Right ventricle myocardium inferior (tissue), 1 donor: ENCODE measurements at places on chromosomes 16 and 17. TPM values are rescaled to one million over a fixed set of nuclear protein-coding genes. Genes with fewer than 3 reads are reported as not detected.

Gene KCNJ18
- not detected for total RNA-seq

- DNase-seq, result no peak
Measured at GRCh38 chr17:41530062-41531048, 2.2 kb upstream of the KRT19 start.

- DNase-seq, result no peak
Measured at GRCh38 chr17:45722161-45722560, 62.0 kb upstream of the CRHR1 start.

- DNase-seq, result no peak
Measured at GRCh38 chr16:78117391-78117790, 17.9 kb downstream of the WWOX start.

DNA sequence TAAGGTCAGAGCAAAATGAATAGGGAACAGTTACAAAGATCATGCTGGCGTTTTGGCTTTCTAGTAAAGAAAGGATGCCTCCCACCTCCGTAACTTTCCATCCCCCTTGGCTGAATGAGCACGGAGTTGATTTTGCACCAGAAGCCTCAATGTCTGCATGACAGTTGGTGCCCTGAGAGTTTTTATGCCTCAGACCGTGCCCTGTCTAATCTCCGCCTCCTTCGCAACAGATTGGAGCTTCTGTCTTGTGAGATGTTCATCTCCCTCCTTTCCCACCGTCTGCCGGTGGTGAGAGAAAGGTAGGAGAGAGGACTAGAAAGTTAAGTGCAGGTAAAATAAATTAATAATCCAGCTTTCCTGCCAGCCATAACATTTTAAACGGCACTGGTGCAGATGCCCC lies 1.9 kb downstream of the HS3ST4 start:
- DNase-seq, result no peak

DNA sequence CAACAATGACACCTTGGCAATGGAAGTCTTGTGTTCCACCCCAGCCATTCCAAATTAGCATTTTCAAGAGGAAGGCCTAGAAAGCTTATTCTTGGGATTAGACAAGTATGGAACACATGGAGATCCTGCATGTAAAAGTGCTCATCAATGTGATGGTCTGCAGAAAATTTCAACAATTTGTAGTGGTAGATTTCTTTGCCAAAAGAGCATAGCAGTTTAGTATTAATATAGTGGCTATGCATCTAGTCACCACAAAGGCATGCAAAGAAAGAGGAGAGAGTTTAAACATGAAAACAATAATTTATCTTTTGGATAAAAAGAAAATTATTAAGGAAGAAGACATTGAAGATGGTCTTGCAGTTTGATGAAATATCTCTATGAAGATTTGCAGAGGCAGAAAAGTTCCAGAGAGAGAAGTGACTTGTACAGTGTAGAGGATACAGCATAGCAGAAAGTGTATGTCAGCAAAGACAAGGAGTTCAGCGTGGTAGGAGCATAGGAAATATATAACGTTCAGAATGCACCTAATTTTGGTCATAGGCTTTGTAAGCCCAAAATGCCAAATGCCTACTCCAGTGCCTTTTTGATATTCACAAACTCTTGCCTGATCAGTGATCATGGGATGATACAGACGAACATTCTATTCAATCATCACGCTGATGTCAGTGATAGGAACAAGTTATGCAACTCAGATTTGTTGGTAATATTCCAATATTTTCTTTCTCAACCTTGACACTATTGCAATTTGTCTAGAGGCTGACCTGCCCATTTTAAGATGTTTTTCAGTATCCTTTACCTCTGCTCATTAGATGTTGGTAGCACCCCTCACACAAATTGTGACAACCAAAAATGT lies 727.9 kb upstream of the SOX9 start:
- no peak for DNase-seq

DNA sequence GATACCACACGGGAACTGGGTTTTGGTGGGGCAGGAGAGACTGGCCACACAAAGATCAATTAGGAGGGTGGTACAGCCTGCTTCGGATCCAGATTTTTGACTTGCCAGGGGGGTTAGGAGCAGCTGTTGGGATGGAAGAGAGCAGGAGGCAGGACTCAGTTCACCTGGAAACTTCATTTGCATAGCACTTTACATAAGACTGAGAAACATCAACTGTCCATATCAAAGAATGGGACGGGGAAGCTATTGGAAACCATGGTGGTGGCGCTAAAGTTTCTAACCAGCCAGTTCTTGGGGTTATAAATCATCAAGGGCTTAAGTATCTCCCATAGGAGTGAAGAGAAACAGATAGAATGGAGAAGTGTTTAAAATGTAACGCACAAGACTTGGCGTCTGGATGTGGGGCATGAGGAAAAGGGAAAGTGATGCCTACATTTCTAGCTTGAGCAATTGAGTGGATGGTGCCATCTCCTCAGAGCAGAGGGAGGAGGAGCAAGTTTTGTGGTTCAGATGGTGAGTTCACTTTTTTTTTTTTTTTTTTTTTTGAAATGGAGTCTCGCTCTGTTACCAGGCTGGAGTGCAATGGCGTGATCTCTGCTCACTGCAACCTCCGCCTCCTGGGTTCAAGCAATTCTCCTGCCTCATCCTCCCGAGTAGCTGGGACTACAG lies 6.4 kb upstream of the SRCAP start:
- DNase-seq, result no peak

GRCh38 chr16:49067776-49068175 lies 213.9 kb downstream of the CBLN1 start:
- no peak for DNase-seq

Gene UBALD2
- total RNA-seq, result 30.4 TPM

DNA sequence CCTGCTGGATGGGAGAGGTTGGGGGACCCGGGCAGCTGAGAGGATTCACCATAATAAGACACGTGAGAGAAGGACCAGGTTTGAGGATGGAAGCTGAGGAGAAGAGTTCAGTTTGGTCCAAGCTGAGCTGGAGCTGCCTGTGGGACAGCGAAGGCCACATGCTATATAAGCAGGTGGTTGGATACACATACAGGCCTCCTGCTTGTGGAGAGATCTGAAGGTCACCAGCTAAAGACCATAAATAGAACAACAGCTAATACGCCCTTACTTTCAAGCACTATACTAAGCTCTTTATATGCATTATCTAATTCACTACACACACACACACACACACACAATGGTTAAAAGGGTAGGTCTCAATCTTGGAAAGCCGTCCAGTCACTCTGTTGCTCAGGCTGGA lies 32.1 kb downstream of the DUSP14 start:
- DNase-seq, result no peak

Gene SNX20
- total RNA-seq, result 0.95 TPM

GRCh38 chr17:40329839-40330794 lies 21.1 kb downstream of the RARA start:
- DNase-seq, result peak; percentile 87

DNA sequence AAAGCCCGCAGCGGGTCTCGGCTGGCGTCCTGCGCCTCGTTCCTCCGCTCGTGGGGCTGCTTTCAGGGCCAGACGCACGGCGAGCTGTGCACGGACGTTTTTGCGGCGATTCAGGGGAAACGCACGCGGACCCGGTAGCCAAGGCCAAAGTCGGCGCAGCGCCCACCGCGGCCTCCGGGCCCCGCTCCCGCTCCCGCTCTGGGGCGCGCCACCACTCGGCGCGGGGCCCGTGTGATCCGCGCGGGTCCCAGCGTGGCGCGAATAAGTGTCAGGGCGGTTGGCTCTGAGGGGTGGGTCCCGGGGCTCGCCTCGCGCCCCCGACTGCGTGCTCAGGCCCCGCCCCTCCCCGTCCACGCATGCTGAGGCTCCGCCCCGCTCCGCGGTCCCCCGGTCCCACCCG lies 694 bp upstream of the TBCD start:
- DNase-seq, result no peak

DNA sequence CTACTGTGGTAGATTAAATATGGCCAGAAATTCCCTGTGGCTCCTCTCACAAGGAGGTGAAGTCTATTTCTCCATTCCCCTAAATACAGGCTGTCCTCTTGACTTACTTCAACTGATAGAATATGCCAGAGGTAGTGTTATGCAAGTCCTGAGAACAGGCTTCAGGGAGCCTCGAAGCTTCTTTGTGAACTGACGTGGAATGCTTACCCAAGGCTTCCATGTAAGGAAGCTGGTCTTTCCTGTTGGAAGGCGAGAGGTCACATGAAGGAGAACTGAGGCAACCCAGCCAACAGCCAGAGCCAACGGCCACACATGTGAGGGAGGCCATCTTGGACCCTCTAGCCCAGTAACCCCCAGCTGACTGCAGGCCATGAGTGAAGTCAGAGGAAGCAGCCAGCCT lies 267.9 kb downstream of the MRTFB start:
- DNase-seq, result no peak

DNA sequence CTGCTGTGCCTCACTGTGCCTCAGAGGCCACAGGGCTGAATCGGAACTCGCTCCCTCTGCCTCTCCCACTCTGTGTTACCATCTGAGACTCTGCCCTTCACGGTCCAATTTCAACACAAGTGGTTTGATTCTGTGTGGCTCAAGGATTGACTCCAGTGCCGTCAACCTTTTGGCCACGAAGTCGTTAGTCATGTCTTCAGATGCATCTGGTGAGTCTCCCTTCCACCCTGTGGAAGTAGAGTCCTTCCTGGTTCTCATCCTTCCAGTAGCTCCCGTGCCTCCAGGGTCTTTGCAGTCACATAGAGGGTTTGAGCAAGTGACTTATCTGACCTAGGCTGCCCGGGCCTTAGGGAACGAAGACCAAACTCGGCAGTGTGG lies 51.2 kb downstream of the PGS1 start:
- no peak for DNase-seq

DNA sequence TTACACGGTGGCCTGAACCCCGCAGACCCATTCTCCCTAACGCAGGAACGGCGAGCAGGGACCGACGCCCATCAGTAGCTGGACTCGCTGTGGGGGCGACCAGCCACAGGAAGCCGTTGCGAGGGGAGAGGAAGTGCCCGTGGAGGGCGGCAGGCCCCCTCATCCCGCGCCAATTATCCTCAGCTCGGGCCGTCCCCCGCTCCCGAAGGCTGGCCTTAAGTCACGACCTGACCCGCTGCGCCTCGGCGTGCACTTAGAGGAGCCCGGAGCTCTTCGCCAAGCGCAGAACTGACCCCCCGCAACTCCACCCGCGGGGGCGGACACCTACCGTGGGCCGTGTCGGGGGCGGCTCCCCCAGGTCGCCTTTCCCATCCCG lies 401 bp downstream of the ARL16 start:
- peak; percentile 78 for DNase-seq

GRCh38 chr16:59339871-59340270 lies 605.8 kb upstream of the GOT2 start:
- DNase-seq, result no peak

- DNase-seq, result no peak
Measured at GRCh38 chr16:50121278-50121677, 31.8 kb upstream of the TENT4B start.

GRCh38 chr17:81295031-81295675 lies at the start of gene SLC38A10:
Gene SLC38A10, minus strand, starts transcription at chr17:81295307. Its CDS starts 386 bp downstream, at chr17:81294921.
- peak; percentile 97 for DNase-seq

Gene EFNB3
- total RNA-seq, result 0.11 TPM

Gene DOC2A
- 0.35 TPM for total RNA-seq

GRCh38 chr16:88700636-88701482 lies 5.3 kb downstream of the RNF166 start:
- DNase-seq, result peak; percentile 99

DNA sequence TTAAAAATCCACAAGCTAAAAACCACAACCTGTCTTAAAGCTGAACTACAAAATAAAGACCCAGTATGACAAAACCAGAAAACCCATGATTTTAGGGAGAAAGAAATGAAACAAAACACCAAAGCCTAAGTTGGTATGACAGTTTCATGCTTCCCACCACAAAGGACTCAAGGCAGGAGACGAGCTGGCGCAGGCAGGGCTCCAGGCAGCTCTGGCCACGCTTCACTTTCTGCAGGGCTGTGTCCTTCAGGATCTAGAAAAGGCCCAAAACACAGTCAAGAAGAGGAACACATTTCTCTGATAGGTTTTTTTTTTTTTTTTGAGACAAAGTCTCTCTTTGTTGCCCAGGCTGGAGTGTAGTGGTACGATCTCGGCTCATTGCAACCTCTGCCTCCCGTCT lies 75.3 kb downstream of the WDR59 start:
- no peak for DNase-seq

Gene KRTAP2-2
- total RNA-seq, result not detected

Gene KRTAP4-6
- not detected for total RNA-seq

DNA sequence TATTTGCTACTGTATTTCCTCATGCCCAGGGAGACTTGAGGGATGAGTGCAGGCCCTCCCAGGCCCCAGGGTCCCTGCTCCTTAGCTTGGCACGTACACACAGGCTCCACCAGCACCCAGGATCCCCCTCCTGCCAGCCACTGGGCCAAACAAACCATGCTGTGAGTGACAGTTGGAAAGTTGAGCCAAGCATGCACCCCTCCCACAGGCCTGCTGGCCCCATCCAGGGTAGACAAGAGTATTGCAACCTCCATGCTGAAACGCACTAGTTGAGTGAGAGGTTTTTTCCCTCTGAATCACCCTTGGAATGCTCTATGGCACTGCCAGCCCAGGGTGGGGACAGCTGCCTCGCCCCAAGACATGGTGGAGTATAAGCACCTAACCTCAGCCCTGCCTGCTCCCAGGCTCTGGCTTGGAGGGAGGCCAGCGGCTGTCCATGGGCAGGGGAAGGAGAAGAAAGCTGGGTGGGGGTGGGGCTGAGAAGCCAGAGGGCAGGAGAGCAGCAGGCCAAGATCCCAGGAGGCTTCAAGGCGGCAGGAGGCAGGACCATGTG lies 49.6 kb downstream of the PITPNM3 start:
- DNase-seq, result no peak

- DNase-seq, result no peak
Measured at GRCh38 chr16:4702466-4702808, 9.1 kb downstream of the NUDT16L1 start.

GRCh38 chr17:19004421-19005136 lies at the start of gene FAM83G:
Gene FAM83G, minus strand, starts transcription at chr17:19004764. Its CDS starts 723 bp downstream, at chr17:19004041.
- DNase-seq, result peak; percentile 81

GRCh38 chr17:17613708-17614114 lies 22.2 kb upstream of the PEMT start:
- DNase-seq, result no peak

GRCh38 chr17:15112846-15113617 lies 152.1 kb downstream of the PMP22 start:
- DNase-seq, result no peak

- no peak for DNase-seq
Measured at GRCh38 chr17:45383003-45383402, 49.7 kb downstream of the ARHGAP27 start.

DNA sequence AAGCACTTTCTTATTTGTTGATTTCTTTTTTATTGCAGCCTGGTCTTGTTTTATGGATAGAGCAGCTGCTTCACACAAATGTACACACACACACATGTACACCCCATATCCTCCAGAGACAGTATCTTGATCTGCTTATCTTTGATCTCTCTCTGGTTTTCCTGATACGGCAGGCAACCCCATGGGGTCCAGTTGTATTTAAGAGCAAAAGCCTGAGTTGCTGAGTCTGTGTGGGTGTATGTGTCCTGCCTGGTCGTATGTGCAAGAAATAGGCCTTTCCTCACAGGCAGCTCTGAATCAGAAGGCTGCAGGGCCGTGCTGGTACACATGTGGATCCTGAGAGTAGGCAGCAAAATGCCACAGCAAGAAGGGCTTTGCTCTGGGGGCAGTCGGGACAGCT lies 14.6 kb upstream of the LGALS9 start:
- DNase-seq, result peak; percentile 58
